ENCODE measurements at places on chromosomes 4 and X. TPM values are rescaled to one million over a fixed set of nuclear protein-coding genes. Genes with fewer than 3 reads are reported as not detected.

Gene NELFA
- 58.3 TPM for total RNA-seq

Gene FAM47C
- not detected for total RNA-seq

Gene YTHDC1
- 45.3 TPM for total RNA-seq

- no peak overlapping the region for H3K4me3 ChIP-seq
- no peak overlapping the region for H3K27ac ChIP-seq
- no peaks in the 10 kb centered on the region for H3K27me3 ChIP-seq
- no peaks in the 10 kb centered on the region for H3K36me3 ChIP-seq
- DNase-seq, result no peak
- no peaks in the 10 kb centered on the region for H3K4me1 ChIP-seq
Measured at GRCh38 chrX:41711021-41711667, 12.8 kb upstream of the GPR82 start.

- peaks cover 20% of the 10 kb centered on the region for H3K4me1 ChIP-seq
- H3K27me3 ChIP-seq, result peaks cover 8% of the 10 kb centered on the region
- peak overlapping the region; percentile 17 for H3K4me3 ChIP-seq
- peak; percentile 74 for DNase-seq
Measured at GRCh38 chrX:20217271-20217670, 49.4 kb downstream of the RPS6KA3 start.
